GM18507 (cell line): ENCODE measurements at places on chromosomes 6 and 20.

DNA sequence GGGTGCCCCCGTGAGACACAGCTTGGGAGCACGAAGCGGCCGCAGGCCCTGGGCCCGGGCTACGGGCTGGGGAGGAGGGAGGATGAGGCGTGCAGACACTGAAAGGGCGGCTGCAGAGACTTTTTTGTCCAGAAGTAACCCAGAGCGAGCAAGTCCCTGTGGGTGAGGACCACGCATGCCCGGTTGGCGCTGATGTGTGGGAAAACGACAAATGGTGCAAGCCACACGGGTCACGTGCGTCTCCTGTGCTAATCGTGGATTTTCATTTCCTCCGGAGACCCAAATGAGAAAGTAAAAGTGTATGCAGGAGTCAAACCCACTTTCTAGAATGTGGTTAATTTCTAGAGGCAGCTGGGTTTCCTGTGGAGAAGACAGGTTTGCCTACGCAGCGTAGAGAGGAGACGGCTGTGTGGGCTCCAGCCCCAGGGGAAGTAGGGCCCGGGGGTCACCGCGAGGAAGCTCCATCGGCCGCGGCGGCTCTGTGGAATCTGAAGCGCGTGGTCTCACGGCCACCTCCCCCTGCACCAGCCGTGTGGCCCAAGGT lies 19.0 kb downstream of the DLL1 start:
- DNase-seq, result peak; percentile 81

GRCh38 chr6:138546733-138547185 lies 47.5 kb upstream of the NHSL1 start:
- no peak for DNase-seq

DNA sequence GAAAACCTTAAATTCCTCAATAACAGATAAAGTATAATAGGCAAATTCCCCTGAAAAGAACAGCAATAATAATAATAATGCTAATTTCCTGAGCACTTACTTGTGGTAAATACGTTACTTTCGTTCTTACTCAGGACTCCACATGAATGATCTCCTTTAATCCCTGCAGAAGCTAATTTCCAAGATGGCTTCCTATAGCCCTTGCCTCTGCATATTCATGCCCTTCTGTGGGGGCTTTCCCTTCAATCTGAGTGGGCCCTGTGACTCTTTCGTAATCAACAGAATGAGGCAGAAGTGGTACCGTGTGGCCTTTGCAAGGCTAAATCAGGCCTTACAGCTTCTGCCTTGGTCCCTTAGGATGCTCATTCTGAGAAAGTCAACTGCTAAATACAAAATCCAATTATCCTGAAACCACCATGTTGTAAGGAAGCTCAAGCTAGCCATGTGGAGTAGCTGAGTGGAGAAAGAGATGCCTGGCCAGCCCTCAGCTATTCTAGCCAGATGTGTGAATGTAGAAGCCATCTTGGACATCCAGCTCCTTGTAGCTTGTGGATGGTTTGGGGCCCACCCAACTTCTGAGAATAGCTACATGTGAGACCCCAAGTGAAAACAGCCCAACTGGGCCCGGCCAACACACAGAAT lies 50.5 kb downstream of the MCUR1 start:
- peak; percentile 28 for DNase-seq

DNA sequence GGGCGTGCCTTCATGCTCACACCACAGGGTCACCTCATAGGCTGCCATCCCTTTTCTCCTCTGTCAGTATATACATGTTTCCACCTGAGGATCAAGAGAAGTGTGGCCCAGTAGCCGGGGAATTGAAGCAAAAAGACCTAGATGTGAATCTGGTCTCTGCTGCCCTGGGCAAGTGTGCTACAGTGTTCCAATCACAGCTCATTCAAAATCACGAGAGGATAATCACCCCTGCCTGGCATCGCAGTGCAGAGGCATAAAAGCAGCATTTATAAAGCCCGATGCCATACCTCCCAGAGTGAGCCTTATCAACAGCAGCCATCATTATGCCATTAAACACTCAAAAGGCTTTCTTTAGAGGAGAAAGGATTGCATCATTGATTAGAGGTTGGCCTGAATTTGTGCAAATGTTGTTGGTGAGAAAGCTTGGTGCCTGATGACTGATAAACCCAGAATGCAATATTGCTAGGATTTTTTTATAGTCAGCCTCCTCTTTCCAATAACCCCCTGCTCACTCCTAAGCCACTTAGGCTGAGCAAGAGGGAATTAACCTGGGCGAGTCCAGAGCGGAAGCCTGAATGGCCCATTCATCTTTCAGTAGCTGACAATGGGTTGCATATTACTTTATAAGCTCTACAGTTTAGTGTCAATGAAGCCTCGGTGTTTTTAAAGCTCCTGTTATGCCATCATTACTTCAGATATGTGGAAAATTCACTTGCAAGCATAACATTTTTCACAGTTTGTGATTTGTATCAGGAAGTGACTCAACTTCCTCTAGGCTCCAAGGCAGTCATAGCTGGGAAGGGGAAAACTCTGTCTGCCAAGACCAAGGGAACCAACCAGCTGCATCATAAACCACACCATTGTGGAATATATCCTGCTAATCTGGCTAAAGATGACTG lies 92.5 kb upstream of the NXT1 start:
- DNase-seq, result no peak
